ENCODE measurements at places on chromosomes 11 and 22. TPM values are rescaled to one million over a fixed set of nuclear protein-coding genes. Genes with fewer than 3 reads are reported as not detected.

GRCh38 chr22:32801537-32802236 is at the start of gene TIMP3:
TIMP3 (plus strand) TSS chr22:32801705; CDS start chr22:32802002, 297 bp downstream.
- DNase-seq = peak; percentile 97

DNA sequence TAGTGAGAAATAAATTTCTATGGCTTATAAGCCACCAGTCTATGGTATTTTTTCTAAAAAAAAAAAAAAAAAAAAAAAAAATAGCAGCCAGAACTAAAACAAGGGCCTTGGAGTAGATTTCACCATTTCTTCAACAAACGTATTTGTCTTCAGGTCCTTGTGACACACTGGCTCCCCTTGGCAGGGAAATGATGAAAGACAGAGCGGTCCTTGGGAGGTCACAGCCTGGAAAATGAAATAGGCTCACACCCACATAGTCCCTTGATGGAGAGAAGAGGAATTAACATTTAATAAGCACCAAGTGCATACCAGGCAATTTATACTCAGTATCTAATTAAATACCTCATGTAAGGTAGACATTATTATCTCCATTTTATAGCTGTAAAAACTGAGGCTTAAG is 25.7 kb upstream of the ACER3 start:
- DNase-seq = no peak

DNA sequence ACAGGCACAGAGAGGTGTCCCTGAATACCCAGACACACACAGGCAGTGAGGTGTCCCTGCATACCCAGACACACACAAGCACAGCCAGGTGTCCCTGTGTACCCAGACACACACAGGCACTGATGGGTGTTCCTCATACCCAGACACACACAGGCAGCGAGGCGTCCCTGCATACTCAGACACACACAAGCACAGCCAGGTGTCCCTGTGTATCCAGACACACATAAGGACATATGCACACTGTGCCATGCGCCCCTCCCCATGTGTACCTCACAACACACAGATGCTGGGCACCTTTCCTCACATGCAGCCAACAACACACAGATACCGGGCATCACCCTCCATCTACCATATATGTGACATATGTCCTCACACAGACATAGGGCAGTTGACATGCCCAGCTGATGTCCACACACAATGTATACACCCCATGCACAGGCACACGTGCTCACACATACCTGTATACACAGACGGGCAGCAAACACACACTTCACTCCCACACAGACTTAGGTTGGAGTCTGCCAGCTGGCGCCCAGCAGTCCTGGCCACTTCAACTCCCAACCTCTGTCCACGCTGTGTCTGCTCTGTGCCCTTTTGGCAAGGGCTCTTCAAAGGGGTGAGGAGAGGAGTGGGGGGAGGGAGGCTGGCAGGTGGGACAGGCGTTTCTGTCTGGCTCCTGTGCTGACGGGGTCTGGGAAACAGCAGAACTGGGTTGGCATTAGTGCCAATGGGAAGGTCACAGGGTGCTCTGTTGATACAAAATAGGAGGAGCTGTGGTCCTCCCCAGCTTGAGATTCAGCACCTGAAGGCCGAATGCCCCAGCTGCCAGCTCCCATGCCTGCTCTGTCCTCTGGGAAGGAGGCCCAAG is 69.4 kb upstream of the ALX4 start:
- DNase-seq = no peak

DNA sequence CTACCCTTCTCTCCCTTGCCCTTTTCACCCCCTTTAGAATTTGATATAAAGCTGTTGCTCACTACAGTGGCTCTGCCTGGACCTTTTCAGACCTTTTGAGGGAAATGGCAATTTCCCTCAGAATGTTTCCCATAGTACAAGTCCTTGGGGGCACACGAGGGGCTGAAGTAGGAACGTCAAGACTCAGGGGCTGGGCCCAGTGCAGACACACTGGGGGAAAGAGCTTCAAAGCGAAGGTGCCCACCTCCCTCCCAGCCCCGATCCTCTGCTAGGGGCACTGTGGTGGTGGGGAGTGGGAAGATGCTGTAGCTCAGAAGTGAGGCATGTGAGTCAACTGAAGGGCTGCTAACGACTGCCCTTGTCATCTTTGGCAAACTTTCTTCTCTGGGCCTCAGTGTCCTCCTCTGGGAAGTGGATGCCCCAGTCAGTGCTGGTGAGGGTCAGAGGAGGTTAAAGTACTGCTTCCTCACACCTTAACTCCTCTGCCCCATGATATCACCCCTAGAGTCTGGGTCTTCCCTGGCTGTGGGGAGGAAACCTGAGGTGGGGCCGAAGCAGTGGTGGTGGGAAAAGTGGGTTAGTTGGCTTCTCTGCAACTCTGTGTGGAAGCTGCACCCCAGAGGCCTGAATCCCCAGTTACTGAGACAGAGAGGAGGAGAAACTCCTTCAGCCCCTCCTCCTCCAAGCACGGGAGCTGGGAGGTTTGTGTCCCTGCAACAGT is 425.3 kb upstream of the B3GAT1 start:
- no peak for DNase-seq

DNA sequence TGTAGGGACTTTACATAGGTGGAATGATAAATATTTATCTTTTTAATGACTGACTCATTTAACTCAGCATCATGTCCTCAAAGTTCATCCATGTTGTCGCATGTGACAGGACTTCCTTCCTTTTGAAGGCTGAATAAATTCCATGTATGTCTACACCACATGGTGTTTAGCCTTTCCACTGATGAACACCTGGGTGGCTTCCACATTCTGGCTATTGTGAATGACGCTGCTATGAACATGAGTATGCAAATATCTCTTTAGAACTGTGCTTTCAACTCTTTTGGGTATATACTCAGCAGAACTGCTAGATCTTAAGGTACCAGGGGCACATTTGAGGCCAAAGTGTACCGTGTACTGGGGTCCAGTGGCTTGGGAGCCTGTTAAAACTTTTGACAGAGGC is 24.1 kb downstream of the LARGE1 start:
- DNase-seq = no peak

GRCh38 chr22:39947220-39948216 is 12.7 kb upstream of the TMA7B start:
- no peak for DNase-seq

GRCh38 chr22:22951035-22951434 is 63.4 kb downstream of the IGLL5 start:
- no peak for DNase-seq

GRCh38 chr11:69873166-69874077 is 54.2 kb upstream of the FGF3 start:
- no peak for DNase-seq

- no peak for DNase-seq
These were observed 182.8 kb upstream of the SESN3 start for GRCh38 chr11:95413761-95414160.

DNA sequence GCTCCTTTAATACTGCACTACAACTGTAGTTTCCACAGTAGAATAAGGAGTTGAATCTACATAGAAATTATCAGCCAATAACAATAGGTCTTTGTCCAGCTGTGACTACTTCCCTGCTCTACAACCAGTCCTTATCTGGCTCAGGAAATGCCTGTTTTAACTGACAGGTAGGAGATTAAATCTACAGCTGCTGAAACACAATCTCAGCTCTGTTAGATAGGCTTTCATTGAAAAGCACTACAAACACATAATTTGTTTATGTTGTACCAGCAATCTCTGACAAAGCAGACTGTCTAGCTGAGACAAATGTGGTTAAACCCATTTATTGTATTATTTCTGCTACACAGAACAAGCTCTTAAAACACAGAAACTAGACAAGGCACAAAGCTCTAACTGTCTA is 230.0 kb downstream of the SOX6 start:
- DNase-seq = no peak

DNA sequence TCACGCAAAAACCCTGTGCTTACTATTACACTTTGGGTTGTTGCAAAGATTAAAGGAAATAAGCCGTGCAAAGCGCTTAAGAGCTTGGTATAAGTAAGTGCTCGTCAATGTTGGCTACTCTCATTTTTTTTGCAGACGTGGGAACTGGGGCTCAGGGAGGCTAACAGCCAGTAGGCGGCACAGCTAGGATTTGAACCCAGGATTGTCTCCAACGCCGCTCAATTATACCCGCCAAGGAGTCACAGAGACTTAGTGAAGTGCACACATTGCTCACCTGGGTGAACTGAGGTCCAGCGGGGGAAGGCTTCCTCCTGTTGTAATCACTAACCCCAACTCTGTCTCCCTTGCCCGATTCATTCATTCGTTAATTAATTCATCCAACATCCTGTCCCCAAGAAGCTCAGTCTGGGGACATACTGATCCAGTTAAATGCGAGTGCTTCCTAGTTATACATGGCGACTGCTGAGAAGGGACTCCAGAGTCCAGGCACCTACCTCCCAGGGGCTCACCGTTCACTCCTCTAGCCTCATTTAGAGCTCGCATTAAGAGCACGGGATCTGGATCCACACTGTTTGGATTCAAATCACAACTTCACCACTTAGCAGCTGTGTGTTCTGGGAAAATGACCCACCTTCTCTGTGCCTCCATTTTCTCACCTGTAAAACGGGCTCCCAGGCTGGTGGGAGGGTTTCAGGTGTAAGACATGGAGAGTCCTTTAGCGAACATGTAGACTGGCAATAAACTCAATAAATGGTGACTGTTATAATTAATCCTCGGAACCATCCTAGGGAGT is 838 bp upstream of the MTFP1 start:
- no peak for DNase-seq

- DNase-seq = no peak
These were observed 7.1 kb upstream of the CDC42EP2 start for GRCh38 chr11:65307298-65308229.

- DNase-seq = no peak
These were observed 575 bp downstream of the DUSP18 start for GRCh38 chr22:30667107-30667493.

- DNase-seq = no peak
These were observed 261.4 kb downstream of the KCNA4 start for GRCh38 chr11:29755474-29755873.

DNA sequence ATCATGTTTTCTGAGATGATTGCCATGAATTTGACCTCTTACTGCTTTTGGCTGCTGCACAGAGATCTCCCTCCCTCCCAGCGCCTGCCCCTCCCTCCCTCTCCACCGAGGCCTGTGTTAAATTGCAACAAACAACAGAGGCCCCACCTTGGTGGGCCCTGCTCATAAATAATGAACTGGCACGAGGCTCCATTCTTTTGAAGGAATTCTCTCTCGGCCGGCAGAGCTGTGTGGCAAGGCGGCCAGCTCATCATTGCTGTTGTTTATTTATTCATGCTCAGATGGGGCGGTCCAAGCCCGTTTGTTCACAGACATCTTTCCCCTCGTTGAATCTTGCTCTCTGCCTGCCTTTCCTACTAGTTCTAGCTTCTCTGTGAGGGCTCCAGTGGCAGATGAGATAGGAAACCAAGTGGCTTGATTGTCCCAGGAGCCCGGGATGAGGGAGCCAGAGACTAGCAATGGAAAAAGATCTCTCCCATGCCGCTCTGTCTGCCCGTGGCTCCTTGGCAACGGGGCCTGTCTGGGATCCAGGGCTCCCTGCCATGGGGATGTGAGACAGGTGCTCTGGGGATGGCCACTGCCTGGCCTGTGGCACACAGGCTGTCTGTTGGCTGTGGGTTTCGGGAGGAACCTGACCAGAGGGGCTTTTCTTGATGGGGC is 192.6 kb downstream of the DSCAML1 start:
- peak; percentile 69 for DNase-seq

GRCh38 chr11:12284316-12285050 is 92.9 kb upstream of the PARVA start:
- DNase-seq = no peak

DNA sequence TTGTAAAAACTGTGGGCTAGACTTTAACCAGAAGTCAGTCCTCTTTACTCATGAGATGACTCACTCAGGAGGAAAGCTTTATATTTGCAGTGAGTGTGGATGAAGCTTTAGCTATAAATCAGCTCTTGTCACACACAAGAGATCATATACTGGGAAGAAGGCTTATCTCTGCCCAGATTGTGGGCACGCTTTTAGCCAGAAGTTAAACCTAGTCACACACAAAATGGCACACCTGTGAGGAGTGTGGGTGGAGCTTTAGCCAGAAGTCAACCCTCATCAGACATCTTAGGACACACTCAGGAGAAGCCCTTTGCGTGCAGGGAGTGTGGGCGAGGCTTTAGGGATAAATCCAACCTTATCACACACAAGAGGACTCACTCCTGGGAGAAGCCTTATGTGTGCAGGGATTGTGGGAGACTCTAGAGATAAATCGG is 706.9 kb upstream of the LUZP2 start:
- DNase-seq = no peak

GRCh38 chr22:29954203-29954855 is 71.4 kb downstream of the MTMR3 start:
- no peak for DNase-seq

GRCh38 chr11:107699371-107700285 is 12.2 kb downstream of the SLN start:
- DNase-seq = no peak

DNA sequence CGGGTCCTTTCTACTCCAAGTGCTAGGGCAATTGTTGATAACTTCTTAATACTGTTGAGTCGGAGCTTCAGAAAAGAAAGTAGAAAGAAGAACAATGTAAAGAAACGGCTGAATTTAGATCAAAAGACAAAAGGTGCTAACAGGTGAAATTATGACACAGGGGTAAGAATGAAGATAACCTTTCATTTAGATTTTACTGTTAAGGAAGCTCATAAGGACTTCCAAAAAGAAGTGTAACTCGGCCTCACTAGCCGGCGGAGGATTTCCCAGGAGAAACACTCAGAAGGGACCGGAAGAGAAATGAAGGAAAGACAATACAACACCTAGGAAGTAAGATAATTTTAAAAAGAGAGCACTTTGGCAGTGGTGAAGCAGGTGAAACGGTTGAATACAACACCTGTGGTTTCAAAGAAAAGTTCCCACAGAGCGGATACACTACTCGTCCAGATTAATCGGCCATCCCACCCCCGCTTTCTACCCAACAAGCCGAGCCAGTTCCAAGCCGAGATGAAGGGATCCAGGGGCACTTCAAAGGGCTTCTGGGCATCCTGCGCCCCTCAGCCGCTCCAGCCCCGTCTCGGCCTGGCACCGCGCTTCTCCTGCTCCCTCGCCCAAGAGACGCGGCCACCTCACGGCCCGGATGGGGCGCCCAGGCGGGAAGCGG is 737 bp downstream of the PPP2R1B start:
- DNase-seq = no peak

Gene GLB1L3
- total RNA-seq = not detected

Gene BTG4
- not detected for total RNA-seq

Gene CD3D
- total RNA-seq = 1.2 TPM

Gene BBOX1
- not detected for total RNA-seq

Gene SLC22A8
- not detected for total RNA-seq

Gene DCHS1
- 19.2 TPM for total RNA-seq

Gene RAB3IL1
- 17.4 TPM for total RNA-seq

Gene GPHA2
- not detected for total RNA-seq

Gene GRM5
- total RNA-seq = not detected

Gene LRRC4C
- 2.0 TPM for total RNA-seq

Gene STARD10
- 122 TPM for total RNA-seq

Gene PTPN5
- 1.9 TPM for total RNA-seq

Gene TREH
- not detected for total RNA-seq

Gene APOA5
- total RNA-seq = not detected

Gene FAM111B
- 2.5 TPM for total RNA-seq

Gene MAJIN
- not detected for total RNA-seq

Gene OR8B4
- not detected for total RNA-seq

Data from right cardiac atrium (tissue), 5 donors.